ENCODE measurements at places on chromosomes 13 and 19.

GRCh38 chr13:109154966-109155761, 525.8 kb downstream of the MYO16 start:
- DNase-seq: no peak

DNA sequence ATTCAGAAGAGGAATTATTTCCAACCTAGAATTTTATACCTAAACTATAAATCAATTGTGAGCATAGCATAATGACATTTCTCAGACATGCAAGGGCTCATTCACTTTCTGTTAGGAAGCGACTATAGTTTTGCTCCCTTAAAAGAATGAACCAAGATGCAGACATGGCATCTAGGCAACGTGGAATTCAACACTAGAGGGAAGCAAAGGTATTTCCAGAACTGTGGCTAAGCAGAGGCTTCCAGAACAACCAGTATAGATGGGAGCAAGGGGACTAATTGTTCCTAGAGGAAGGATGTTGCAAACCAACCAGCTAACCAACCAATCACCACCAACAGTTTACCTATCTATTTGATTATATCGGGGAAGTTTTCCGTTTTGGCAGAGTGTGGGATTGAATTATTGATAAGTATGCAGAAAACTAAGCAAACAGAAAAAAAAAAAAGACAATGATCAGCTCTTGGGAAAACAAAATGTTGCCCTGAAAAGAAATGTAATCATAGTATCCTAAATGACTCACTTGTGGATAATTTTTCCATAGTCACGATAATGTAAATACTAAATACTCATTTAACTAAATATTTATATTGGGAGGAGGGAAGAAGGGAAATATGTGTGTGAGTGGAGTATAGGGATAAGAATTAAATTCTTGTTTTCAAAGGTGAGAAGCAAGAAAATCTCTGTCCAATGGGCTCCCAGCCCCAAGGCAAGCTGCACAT, 21.1 kb downstream of the ARL11 start:
- DNase-seq: no peak

GRCh38 chr19:28289295-28290063, 923.5 kb downstream of the UQCRFS1 start:
- DNase-seq: no peak

DNA sequence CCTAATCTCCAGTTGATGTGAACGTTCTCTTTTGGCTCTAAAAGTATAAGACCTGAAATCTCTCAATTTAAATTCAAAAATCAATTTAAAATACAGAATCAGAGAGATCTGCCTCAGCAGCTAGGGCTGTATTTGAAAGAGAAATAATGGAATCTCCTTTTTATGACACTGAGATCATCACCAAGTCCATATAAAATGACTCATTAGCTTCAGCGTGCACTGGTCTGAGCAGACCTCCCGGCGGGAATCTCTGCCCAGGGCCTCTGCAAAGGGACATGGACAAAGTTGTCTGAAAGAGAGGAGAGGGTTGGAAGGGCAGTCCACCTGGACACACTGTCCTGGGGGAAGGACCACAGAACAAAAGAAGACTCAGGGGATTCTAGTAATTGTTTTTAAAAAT, 855.6 kb downstream of the EFNB2 start:
- DNase-seq: no peak

DNA sequence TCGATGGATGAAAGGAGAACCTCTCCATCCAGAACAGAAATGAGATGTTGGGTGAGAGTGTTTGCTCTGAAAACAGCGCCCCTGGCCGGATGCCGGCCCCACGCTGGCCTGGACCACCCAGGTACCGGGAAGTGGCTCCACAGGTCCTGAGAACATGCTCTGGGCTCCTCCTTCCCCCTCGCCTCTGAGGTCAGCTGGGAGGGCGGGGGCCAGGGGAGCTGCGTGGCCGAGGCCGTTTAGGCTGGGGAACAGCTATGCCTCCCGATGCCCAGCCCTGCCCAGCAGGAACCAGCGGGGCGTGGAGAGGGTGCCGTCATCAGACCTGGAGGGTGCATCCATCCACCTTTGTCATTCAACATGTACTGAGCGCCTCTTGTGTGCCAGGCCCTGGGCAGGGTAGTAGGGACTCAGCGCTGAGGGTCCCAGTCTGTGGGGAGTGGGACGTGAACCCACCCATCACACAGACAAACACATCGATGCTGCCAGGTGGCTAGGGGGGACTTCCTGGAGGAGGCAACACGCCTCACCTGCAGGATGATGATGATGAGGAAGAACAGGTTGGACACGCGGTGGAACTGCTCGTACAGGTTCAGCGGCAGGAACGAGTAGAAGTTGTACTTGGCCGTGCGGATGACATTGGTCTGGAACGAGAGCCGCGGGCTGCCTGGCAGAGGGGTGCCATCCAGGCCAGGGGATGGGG, 4.2 kb downstream of the ATP8B3 start:
- DNase-seq: no peak

GRCh38 chr19:7486923-7487322, 1.9 kb downstream of the PEX11G start:
- no peak for DNase-seq
